ENCODE measurements at places on chromosomes 7 and 10. TPM values are rescaled to one million over a fixed set of nuclear protein-coding genes. Genes with fewer than 3 reads are reported as not detected.

- peaks cover 10% of the 10 kb centered on the region for H3K27me3 ChIP-seq
- DNase-seq, result no peak
- H3K36me3 ChIP-seq, result no peaks in the 10 kb centered on the region
- no peak overlapping the region for H3K4me3 ChIP-seq
- H3K4me1 ChIP-seq, result no peaks in the 10 kb centered on the region
Observed at GRCh38 chr7:17706275-17706674, 234.0 kb downstream of the SNX13 start.

DNA sequence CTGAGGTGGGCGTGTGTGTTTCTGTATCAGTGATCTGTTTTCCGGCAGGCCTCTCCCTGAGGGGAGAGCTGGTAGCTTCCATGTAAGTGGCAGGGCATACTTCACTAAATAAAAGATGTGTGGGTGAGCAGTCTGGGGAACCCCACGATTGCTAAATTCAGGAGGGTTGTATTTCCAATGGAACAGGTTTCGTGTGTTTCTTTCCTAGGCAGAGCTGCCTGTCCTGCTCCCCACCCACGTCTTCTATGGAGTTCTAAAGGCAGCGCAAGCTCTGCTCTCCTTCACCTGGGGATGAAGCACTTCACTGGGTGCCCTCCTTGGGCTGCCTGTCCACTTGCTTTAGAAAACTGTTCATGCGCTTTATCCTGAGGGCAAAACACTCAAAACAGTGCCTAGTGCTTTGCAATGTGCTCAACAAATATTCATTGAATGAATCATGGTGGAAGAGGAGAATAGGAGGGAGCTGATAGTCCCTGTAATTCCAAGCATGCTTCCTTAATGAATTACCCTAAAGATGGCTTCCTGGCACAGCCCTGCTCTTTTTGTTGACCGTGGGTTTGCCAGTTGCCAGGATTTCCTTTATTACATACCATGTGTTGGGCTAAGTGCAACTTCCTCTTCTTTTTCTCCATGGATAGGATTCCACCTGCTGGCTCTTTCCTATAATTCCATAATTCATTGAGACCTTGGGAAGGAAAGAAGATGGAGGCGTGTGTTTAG is 50.6 kb upstream of the SRPK2 start:
- H3K27ac ChIP-seq, result peak overlapping the region; percentile 28
- no peak overlapping the region for H3K4me3 ChIP-seq
- no peaks in the 10 kb centered on the region for H3K27me3 ChIP-seq
- peak; percentile 46 for DNase-seq
- no peaks in the 10 kb centered on the region for H3K36me3 ChIP-seq
- peaks cover 11% of the 10 kb centered on the region for H3K4me1 ChIP-seq

DNA sequence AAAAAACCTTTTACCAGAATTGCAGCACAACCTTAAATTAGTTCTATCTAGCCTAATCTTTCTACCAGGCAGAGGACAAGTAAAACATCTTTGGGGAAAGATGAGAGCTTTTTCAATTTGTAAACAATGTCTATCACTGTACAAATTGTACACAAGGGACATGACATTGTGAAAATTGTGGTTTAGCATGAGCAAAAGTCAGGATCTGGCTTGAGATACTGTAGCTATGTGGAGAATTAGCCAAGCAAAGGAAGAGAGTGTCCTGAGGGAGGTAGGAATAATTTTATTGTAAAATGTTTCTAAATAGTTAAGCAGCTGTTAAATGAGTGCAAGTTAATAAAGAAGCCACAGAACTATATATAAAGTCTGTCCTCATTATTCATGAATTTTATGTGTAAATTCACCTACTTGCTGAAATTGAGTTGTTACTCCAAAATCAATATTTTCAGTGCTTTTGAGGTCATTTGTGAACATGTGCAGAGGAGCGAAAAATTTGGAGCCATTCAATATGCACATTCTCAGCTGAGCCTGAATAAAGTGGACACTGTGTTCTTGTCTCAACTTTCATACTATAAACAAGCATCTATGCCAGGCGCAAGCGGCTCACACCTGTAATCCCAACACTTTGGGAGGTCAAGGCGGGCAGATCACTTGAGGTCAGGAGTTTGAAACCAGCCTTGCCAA is 42.8 kb upstream of the POM121L12 start:
- no peak overlapping the region for H3K4me3 ChIP-seq
- H3K27ac ChIP-seq, result no peak overlapping the region
- H3K36me3 ChIP-seq, result no peaks in the 10 kb centered on the region
- DNase-seq, result no peak
- no peaks in the 10 kb centered on the region for H3K27me3 ChIP-seq

GRCh38 chr10:133614830-133615580 is 11.6 kb downstream of the FRG2B start:
- H3K27ac ChIP-seq, result no peak overlapping the region
- DNase-seq, result no peak
- H3K4me3 ChIP-seq, result no peak overlapping the region
- H3K4me1 ChIP-seq, result no peaks in the 10 kb centered on the region
- peaks cover 7% of the 10 kb centered on the region for H3K27me3 ChIP-seq

- no peak for DNase-seq
- no peak overlapping the region for H3K27ac ChIP-seq
- no peaks in the 10 kb centered on the region for H3K36me3 ChIP-seq
- H3K4me1 ChIP-seq, result no peaks in the 10 kb centered on the region
Observed at GRCh38 chr7:107056728-107057473, 12.4 kb downstream of the PRKAR2B start.

XRCC2 gene
- total RNA-seq, result 15.0 TPM

FAM131B gene
- 2.3 TPM for total RNA-seq
